ENCODE measurements at places on chromosomes 6 and 20.

GRCh38 chr6:21100991-21101390, 492.6 kb upstream of the SOX4 start:
- no peak for DNase-seq
- H3K36me3 ChIP-seq, result no peaks in the 10 kb centered on the region
- H3K27ac ChIP-seq, result no peak overlapping the region

DNA sequence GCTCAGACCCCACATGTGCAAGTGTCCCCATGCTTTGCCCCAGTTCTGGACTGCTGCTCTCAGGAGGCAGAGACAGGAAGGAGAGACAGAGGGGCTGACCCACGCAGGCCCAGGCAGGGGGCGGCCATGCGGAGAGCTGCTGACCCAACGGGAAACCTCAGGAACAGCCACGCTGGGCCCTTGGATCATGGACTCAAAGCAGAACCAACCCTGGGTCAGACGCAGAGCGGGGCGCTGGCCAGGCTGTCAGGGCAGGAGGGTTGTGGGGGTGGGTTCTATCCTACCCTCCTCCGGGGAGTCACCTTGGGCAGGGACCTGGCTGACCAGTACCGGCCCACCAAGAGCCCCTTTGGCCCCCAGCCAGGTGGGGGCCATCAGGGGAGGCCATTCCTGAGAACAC, 2.0 kb downstream of the KCNQ2 start:
- H3K4me1 ChIP-seq, result peaks cover 7% of the 10 kb centered on the region
- H3K27ac ChIP-seq, result no peak overlapping the region
- no peak for DNase-seq
- H3K36me3 ChIP-seq, result no peaks in the 10 kb centered on the region
- H3K27me3 ChIP-seq, result no peaks in the 10 kb centered on the region

GRCh38 chr6:133306931-133307330, 65.8 kb downstream of the EYA4 start:
- no peak overlapping the region for H3K27ac ChIP-seq
- H3K4me1 ChIP-seq, result peaks cover 5% of the 10 kb centered on the region
- no peak overlapping the region for H3K4me3 ChIP-seq
- no peak for DNase-seq
- no peaks in the 10 kb centered on the region for H3K27me3 ChIP-seq

- H3K4me1 ChIP-seq, result no peaks in the 10 kb centered on the region
- H3K4me3 ChIP-seq, result no peak overlapping the region
- no peaks in the 10 kb centered on the region for H3K27me3 ChIP-seq
- H3K36me3 ChIP-seq, result peaks cover 13% of the 10 kb centered on the region
- no peak overlapping the region for H3K27ac ChIP-seq
These were observed 104.1 kb downstream of the ZFP64 start for GRCh38 chr20:52087471-52087870.

GRCh38 chr6:144285548-144285797, 338 bp downstream of the UTRN start:
- peak overlapping the region; percentile 80 for H3K4me3 ChIP-seq
- peaks cover 33% of the 10 kb centered on the region for H3K27me3 ChIP-seq
- H3K36me3 ChIP-seq, result no peaks in the 10 kb centered on the region
- H3K4me1 ChIP-seq, result peaks cover 22% of the 10 kb centered on the region
- DNase-seq, result no peak
- peak overlapping the region; percentile 83 for H3K27ac ChIP-seq

DNA sequence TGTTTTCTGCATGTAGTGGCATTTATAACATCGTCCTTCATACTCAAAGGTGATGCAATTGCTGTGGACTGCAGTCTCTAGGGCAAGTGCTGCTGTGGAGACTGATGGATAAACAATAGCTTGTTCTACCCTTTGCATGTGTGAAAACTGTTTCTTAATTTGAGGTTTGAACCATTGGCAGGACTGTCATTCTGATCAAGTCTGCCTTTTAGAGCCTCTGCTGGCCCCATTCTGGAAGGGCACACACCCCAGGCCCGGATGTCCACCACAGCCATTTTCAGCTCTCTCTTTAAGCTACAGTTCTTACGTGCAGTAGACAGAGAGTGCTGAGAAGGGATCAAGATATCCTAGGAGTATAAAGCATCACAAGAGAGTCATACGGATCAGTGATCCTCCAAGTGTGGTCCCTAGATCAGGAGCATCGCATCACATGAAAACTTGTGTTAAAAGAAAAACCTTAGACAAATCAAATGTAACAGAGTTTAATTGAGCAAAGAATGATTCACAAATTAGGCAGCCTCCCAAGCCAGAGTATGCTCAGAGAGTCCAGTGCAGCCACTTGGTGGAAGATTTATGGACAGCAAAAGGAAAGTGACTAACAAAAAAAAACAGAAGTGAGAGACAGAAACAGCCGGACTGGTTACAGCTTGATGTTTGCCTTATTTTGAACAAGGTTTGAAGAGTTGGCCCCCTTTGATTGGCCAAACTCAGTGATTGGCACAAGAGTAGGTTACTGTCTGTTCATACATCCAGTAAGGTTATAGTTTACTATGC, 52.0 kb downstream of the FRK start:
- no peaks in the 10 kb centered on the region for H3K27me3 ChIP-seq
- no peak overlapping the region for H3K4me3 ChIP-seq
- no peaks in the 10 kb centered on the region for H3K36me3 ChIP-seq
- no peak for DNase-seq

- 0 out of 2 replicates have a peak overlapping the region, but pooled peaks have one; percentile 11 for H3K27ac ChIP-seq
- no peaks in the 10 kb centered on the region for H3K4me1 ChIP-seq
- no peak overlapping the region for H3K4me3 ChIP-seq
- no peak for DNase-seq
These were observed 166.8 kb upstream of the SLC22A16 start for GRCh38 chr6:110643175-110643574.

- no peak overlapping the region for H3K4me3 ChIP-seq
- no peaks in the 10 kb centered on the region for H3K36me3 ChIP-seq
- H3K27me3 ChIP-seq, result no peaks in the 10 kb centered on the region
These were observed 26.5 kb downstream of the PTPRK start for GRCh38 chr6:128493877-128494276.

DNA sequence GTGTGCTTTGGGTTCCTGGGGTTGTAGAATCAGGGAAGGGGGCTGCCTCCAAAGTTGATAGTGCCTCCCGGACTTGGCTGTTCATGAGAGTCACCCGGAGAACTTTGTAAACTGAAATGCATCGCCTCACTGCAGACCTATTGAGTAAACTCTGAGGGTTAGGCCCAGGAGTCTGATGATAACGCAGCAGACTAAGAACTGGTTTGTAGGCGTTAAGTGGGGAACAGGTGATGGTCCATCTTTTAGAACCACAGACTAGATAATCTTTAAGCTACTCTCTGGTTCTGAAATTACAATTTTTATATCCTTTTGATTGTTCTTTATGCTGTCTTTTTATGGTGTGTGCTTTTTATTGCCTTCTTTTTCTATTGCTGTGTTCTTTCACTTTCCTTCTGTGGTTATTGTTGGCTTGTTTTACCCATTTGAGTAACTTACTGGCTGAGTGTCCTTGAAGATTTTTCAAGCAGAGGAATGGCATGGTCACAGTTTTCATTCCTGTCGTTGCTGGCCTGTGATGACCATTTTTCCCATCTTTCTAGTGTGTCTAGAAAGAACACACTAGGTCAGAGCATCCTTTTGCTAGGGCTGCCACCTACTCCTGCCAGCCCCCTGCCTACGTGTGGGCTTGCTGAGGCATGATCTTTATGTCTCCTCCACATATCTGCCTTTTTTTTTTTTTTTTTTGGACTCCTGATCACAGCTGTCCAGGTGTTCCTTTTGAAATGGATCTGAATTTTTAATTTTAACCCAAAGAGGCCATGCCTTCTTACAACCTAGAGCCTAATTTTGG, 30.9 kb downstream of the LRRC1 start:
- no peaks in the 10 kb centered on the region for H3K27me3 ChIP-seq
- no peak overlapping the region for H3K27ac ChIP-seq
- no peak overlapping the region for H3K4me3 ChIP-seq
- peaks cover 25% of the 10 kb centered on the region for H3K4me1 ChIP-seq
- no peaks in the 10 kb centered on the region for H3K36me3 ChIP-seq

DNA sequence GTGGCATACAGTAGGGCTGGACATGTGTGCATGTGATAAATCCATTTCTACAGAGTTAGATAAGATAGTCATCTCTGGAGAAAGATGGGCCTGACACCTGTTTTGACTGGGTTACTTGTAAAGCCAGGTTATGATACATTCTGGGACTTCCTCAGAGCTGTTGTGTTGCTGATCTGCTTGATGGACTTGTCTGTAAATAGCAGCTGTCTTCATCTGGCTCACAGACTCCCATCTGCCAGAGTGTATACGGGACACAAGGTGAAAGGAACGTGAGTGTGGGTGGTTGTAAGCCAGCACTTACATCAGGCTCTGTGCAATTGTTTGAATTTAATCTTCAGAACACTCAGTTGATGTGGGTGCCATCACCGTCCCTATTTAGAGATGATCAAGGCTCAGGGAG, 49.8 kb downstream of the ZDHHC14 start:
- H3K27ac ChIP-seq, result no peak overlapping the region
- no peaks in the 10 kb centered on the region for H3K27me3 ChIP-seq
- DNase-seq, result no peak
- H3K4me3 ChIP-seq, result no peak overlapping the region
- no peaks in the 10 kb centered on the region for H3K36me3 ChIP-seq
- H3K4me1 ChIP-seq, result peaks cover 21% of the 10 kb centered on the region

GRCh38 chr6:87184762-87185250, 29.4 kb downstream of the ZNF292 start:
- no peak overlapping the region for H3K4me3 ChIP-seq
- no peaks in the 10 kb centered on the region for H3K27me3 ChIP-seq
- no peak overlapping the region for H3K27ac ChIP-seq
- no peaks in the 10 kb centered on the region for H3K36me3 ChIP-seq

DNA sequence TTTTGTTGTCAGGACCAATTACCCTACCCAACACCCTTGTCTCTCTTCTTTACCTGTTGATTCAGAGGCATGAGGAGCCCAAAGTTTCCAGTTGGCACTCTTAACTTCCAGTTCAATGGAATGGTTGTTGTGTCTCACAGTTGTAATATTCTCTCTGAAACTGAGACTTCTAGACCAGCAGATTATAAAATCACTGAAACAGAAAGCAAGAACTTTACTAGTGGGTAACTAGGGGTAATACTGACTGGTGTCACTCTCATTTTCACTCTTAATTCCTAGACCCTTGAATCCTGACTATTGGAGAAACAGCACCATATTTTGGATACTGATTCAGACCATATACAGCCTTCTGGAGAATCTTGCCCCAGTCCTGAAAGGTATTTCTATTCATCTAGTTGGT, 140.2 kb upstream of the MMS22L start:
- H3K4me1 ChIP-seq, result no peaks in the 10 kb centered on the region
- DNase-seq, result no peak
- H3K27ac ChIP-seq, result no peak overlapping the region

GRCh38 chr6:36947570-36948351, 6.8 kb upstream of the PI16 start:
- DNase-seq, result no peak
- H3K27ac ChIP-seq, result no peak overlapping the region
- no peaks in the 10 kb centered on the region for H3K27me3 ChIP-seq
- H3K4me1 ChIP-seq, result peaks cover 28% of the 10 kb centered on the region

DNA sequence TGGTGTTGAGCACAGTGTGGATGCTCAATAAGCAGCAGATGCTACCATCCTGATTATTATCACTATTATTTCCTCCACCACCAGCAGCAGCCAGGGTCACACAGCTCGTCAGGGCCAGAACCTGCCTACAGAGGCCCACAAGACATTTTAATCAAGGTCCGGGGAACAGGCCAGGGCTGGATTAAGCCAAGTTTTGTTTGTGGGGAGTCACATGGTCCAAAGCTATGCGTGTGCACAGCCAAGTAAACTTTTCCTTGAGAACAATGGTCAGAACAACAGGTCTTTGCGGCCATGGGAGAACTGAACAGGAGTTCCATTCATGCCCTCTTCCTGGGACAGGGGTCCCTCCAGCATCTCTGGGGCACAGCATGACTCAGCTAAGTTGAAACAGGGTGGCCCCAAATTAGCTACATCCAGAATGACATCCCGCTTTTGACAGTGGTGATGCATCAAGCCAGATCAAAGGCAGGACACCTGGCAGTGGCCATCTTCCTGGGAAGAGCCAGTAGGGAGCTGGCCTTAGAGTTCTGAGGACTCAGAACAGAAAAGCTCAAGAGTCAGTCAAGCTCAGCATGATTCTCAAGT, 11.7 kb downstream of the SNTA1 start:
- H3K4me3 ChIP-seq, result no peak overlapping the region
- H3K27me3 ChIP-seq, result no peaks in the 10 kb centered on the region
- H3K36me3 ChIP-seq, result no peaks in the 10 kb centered on the region
- no peak for DNase-seq
